ENCODE measurements at places on chromosomes 13 and 19.

GRCh38 chr13:46183018-46183946 is 1.3 kb upstream of the LCP1 start:
- no peak for DNase-seq

DNA sequence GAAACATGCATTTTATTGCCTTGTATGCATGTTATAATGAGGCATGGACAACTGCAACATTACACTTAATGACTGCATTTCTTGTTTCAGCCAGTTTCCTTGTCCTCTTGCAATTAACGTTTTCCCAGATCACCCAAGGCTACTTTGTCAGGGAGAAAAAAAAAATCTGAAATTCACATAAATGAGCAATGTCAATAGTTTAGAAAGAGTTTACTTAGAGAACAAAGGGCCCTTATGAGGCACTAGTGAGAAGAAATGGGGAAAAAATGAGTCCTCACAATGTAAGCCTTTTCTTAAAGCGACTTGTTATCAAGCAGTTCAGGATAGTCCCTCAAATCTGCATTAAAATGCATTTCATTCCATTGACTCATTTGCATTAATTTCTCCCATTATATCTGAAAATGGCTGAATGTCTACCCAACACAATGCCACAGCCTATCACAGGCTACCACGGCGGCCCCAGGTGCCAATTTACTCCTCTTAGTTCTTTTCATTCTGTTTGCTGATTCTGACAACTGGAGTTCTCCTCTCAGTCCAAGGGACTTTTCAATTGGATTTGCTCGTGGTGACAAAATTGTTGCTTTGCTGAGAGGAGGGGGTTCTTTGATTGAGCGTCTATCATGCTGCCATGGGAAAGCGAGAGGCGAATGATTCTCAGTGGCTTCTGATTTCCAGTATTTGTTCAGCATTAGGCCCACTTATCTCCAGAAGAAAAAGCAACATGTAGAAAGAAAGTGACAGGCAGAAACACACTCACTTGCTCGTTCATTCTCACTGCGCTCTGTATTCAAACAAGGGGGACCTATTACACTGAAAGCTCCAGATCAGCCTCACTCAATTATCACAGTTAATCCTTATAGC is 107.1 kb downstream of the DACH1 start:
- DNase-seq, result peak; percentile 96

DNA sequence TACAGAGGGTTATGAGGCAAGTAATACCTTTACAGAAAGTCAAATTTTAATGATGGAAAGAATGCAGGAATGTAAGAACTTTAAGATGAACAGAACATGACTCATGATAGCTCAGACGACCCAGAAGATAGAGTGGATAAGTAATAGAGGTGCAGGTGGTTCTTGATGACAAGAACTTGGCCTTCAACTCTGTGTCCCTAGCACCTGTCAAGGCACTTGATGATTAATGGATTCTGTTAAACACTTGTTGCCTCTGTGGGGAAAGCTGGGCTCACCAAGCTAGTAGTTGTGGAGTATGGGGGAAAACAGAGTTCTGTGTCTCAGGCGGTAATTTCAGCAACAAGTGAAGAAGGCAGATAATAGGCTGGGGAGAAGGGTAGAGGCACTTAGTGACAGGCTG is 306.2 kb downstream of the ATP8A2 start:
- DNase-seq, result no peak

GRCh38 chr19:39754971-39755370 is 17.1 kb upstream of the CLC start:
- DNase-seq, result no peak

GRCh38 chr19:8935460-8935859 is 74.7 kb downstream of the MUC16 start:
- DNase-seq, result no peak

Measured in NCI-H1436 treated with DMSO at 0.1 percent for 48 hours (cell line).